ENCODE measurements at places on chromosomes 2 and 18. TPM values are rescaled to one million over a fixed set of nuclear protein-coding genes. Genes with fewer than 3 reads are reported as not detected.
A peak's percentile ranks its signal among the peaks of the same experiment; 100 is the strongest.

- no peak for DNase-seq
Measured at GRCh38 chr2:216183462-216183861, 74.3 kb downstream of the XRCC5 start.

DNA sequence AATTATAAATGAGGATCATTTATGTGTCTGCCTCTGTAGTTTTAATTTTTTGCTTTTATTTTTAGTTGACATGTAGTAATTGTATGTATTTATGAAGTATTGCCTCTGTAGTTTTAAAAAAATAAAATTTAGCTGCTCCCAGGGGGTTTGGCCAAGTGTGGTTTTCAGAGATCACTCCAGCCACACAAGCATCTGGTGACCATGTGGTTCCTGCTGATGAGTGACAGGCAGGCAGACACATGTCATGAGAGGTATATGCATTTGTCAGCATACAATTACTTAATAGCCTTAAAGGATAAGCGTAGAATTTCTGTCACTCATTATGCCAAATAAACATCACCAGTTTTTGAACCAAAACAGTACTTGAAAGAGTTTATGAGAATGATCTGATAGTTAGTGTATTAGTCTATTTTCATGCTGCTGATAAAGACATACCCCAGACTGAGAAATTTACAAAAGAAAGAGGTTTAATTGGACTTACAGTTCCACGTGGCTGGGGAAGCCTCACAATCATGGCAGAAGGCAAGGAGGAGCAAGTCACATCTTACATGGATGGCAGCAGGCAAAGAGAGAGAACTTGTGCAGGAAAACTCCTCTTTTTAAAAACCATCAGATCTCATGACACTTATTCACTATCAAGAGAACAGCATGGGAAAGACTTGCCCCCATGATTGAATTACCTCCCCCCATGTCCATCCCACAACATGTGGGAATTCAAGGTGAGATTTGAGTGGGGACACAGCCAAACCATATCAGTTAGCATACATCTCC, 29.6 kb downstream of the MREG start:
- DNase-seq, result no peak

- DNase-seq, result no peak
Measured at GRCh38 chr2:25042321-25043240, 705 bp downstream of the EFR3B start.

DNA sequence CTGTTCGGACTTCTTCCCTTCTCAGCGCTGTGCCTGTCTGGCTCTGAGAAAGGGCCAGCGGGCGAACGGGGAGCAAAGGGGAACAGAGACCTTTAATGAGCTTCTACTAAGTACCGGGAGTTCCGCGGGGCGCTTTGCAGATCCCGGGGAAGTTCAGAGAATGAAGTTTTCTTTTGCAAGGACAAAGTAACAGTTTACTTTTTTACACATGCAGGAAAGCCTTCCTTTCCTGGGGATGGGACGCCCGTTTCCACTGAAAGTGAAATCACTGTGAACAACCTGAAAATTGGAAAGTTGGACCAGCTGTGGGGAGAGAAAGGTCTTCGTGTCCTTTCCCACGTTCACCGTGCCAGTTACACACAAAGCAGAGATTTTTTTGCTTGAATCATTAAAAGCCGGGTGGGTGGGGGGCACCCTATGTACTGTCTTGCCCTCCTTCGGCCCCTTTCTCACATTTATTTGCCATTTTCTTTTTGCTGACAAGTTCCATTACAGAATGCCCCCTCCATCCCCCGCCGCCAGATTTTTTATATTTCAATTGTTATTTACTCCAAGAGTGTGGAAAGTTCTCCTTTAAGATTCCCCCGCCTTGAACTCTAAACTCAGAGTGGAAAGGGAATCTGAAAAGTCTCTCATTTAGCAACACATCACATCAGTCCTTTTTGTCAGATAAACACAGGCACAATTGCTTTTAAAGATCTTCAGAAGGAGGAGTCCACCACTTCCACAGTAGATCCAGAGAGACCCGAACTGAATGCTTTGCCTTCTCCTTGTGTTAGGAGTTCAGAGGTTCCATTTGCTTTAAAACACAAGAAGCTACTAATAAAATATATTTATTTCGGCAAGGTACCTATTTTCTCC, 1.1 kb upstream of the FN1 start:
- DNase-seq, result no peak

DNA sequence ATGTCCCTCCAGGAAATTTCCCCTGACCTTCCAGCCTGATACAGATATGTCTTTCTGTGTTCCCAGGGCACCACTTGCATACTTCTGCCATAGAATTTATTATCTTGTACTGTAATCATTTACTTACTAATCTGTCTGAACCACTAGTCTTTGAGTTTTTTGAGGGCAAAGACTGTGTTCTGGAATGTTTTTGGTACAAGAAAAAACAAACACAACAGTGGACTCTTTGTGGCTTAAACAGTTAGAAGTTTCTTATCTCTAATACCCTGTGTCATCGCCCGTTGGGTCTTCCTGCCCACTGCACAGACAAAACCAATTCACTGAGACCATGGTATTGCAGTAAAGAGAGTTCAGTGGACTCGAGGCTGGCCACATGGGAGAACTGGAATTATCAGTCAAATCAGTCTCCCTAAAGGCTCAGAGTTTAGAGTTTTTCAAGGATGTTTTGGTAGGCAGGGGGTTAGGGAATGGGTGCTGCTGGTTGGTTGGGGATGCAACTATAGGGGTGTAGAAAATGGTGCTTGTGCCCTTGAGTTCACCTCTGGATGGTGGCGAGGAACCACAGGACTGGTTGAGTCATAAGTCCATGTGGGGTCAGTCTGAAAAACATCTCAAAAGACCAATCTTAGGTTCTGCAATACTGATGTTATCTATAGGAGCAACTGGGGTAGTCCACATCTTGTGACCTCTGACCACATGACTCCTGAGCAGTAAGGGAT, 20.3 kb downstream of the RALB start:
- DNase-seq, result no peak

DNA sequence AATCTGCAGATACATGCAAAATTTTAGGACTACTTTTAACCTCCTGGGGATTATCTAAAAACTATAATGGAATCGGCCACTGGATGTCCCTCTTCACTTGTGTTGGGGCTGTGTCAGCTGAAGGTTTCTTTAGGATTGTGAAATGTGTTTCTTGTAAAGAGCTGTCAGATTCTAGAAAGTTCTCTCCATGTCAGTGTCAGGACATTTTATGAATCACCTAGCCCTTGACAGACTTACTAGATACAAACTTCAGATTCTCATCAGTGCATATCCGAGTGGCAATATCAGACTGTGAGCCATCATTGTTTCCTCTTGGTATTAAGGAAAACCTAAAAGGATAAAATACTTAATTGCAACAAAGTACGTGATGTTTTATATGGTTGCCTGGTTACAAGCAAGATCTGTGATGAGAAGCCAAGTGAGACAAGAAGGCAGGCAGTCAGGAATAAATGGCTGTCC, 107.3 kb downstream of the CPS1 start:
- DNase-seq, result no peak

GRCh38 chr2:223418131-223418530, 184.0 kb downstream of the SCG2 start:
- DNase-seq, result no peak

DNA sequence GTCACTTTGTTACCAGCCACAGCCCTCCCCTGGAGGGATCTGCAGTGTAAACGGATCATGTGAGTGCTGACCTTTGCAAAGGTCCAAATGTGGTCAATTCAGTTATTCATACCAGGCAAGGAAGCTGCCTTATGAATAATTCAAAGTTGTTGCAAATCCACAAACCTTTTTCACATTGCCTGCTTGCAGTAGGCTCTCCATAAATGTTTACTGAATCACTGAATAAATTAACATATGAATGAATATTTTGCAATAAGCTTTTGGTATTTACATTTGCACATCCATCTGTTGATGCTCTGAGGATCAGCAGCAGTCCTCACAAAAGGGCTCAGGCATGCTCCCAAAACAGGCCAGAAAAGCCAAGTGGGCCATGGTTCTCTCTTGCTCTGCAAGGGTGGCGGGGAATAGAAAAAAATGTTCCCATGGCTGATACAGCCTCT, 156.8 kb downstream of the VAPA start:
- DNase-seq, result no peak

DNA sequence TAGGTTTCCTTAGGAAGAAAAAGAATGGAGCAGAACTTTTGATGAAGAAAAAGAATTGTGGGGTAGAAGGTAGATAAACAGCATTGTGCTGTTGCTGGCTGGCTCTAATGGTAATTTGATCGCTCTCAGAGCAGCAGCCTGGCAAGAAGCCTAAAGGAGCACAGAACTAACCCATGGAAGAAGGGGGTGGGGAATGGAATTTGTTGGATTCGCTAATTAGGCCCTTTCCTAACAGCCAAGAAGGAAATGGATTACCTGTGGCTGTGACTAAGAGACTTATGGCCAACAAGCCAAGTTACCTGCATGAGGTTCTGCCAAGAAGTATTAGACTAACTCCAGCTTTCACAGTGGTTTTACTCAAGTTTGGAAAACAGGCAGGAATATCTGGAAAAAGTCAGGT, 210.6 kb downstream of the IKZF2 start:
- no peak for DNase-seq

GRCh38 chr2:134200036-134200618, 53.7 kb upstream of the MGAT5 start:
- no peak for DNase-seq

GRCh38 chr18:41526054-41526453, 429.0 kb upstream of the PIK3C3 start:
- no peak for DNase-seq

DNA sequence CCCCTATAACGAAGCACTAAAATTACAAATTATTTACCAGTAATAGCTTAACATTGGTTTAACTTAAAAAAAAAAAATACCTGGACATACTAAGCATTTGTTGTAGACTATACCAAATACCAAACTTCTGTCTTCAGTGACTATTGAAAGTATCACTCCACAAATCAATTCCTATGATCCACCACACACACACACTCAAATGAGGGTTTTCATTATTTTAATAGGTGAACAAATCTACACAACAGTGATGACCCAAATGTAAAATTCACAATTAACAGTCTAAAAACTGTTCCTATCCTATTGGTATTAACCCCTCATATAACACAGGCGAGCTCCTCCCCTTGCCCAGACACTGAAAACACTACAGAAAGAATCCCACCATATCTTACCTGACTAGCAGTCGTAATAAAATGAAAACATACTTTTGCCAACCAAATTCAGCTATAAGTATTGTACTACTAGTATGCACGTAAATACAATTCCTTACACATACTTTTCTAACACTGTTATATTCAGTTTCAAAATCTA, 2.5 kb downstream of the SP3 start:
- no peak for DNase-seq

GRCh38 chr2:37916512-37917082, 8.5 kb upstream of the RMDN2 start:
- no peak for DNase-seq

DNA sequence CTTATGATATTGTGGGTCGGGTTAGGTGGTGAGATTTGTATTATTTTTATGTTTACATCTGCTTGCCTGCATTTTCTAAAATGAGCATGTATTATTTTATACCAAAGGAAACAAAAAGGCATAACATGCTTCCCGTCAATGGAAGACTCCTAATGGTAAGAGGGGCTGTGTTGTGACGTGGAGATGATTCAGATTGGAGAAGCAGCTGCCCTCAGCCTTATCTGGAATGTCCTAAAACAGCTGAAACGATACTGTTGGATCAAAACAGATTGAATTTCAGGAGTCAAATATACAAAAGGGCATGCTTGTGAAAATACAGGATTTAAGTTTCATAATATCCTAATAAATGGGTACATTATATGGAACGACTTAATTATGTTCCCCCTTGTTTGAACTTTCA, 19.0 kb downstream of the DGKD start:
- no peak for DNase-seq

DNA sequence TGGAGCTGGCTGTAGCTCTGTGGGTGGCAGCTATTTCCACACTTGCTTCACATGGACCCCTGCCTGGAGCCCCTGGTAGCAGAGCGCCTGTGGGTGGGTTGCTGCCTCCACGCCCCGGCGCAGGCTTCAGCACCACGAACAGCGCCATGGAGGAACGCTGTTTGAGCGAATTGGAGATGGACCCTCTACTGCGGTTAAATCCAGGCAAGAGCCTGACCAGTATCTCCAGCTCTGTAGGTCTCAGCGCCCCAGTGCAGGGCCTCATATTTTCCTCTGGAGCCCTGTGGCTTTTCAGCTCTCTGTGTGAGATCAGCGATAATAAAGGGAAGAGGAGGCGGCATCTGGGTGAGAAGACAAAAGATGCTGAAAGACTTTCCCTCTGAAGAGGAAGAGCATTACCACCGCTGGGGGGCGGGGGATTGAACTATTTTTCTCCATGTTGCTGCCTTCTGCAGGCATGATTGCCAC, 12.0 kb downstream of the ONECUT2 start:
- peak; percentile 61 for DNase-seq

- DNase-seq, result no peak
Measured at GRCh38 chr2:8606649-8607550, 75.0 kb upstream of the ID2 start.

DNA sequence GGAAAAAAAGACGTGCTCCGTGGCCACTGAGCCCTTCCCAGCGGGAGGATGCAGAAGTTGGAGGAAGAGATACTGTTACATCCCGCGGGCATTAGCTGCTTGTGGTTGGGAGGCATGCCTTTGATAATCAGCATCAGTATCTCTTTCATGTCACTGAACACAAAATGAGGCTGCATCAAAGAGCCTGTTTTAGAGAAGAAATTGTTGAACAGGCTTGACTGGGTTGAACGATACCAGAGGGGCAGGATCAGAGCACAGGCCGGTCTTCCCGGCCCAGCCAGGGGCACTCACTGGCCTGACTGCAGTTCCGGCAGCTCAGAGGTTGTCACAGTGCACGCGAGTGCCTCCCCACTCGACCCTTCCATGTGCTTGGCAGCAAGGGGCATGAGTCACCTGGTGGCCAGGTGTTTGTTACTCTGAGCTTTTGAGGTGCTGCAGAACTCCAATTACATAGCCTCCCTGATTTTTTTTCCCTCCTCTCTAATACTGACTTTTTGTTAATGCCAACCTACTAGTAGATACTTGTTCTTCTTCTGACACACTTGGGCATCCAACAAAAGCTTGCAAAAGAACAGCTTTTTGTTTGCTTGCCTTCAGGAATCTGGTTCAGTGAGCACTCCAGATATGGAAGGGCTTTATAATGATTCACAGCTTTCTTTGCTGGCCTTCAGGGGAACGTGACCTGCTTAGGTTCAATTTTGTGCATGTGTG, 121.6 kb downstream of the VAPA start:
- no peak for DNase-seq

GRCh38 chr2:186526281-186526680, 40.2 kb downstream of the ZC3H15 start:
- DNase-seq, result no peak

The GCA gene
- polyA plus RNA-seq, result 9.7 TPM

The TUBA3E gene
- polyA plus RNA-seq, result 0.31 TPM

The CHRNA1 gene
- not detected for polyA plus RNA-seq

Data from liver (tissue), 10 donors.